MG63 (cell line): ENCODE measurements at places on chromosomes 11 and 22. TPM values are rescaled to one million over a fixed set of nuclear protein-coding genes. Genes with fewer than 3 reads are reported as not detected.

GRCh38 chr11:85766721-85767161, 44.2 kb downstream of the SYTL2 start:
- DNase-seq: no peak

- DNase-seq: peak; percentile 73
Measured at GRCh38 chr11:86551288-86552092, 120.9 kb downstream of the ME3 start.

DNA sequence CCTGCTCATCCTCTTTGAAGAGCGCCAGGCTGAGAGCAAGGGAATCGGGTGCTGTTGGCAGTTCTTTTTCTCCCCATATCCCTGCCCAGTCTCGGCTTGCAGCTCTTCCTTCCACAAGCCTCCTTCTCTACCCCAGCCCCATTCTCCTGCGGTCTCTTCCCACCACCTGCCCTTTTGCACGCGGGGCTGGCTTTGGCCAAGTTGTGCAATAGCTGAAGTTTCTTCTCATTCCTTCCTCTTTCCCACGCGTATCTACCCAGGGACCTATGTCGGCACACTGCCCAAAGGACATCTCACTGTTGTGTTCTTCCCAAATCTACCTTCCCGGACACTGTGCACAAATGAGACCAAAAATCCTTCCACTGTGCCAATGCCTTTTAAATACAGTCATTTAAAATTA, 22.3 kb upstream of the HTR3A start:
- no peak for DNase-seq

DNA sequence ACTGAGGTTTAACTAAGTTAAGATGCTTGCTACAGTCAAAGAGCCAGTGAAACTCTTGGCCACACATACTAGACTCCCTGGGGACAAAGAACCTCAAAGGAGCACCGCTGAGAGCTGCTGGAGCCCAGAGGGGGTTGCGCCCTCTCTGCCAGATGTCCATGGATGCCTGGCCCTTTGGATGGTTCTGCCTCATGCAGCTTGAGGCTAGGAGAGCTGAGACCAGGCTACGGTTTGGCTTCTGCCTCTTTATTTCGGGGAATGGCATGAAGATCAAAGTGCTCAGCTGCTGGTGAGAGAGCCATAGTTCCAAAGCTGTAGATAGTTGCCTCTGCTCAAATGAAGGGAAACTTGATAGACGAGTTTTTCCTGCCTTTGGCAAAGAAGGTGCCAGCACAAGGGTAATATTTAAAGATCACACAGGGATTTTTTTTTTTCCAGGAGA, 43.0 kb downstream of the RASSF10 start:
- DNase-seq: no peak

DNA sequence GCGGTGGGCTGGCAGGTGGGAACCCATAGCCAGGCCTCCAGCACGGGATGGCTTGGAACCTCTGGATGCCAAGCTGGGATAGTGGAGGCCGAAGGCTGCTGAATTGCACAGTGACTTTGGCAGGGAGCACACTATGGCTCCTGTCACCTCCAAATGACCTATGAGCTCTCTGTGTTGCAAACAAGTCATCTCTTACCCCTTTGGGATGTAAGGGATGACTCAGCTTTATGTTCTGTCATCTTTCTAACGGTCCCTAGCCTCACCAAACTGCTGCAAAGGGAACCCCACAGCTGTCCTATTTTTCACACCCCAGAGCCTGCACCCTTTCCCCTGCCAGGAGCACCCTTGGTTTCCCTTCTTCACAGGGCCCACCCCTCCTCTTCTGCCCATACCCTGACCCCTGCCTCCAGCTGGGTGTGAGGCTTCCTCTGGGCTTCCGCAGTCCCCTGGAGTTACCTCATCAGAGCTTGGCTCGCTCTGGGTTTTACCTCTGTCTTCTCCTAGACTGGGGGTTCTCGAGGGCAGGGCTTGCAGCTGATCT, 2.7 kb upstream of the SCUBE1 start:
- DNase-seq: no peak

DNA sequence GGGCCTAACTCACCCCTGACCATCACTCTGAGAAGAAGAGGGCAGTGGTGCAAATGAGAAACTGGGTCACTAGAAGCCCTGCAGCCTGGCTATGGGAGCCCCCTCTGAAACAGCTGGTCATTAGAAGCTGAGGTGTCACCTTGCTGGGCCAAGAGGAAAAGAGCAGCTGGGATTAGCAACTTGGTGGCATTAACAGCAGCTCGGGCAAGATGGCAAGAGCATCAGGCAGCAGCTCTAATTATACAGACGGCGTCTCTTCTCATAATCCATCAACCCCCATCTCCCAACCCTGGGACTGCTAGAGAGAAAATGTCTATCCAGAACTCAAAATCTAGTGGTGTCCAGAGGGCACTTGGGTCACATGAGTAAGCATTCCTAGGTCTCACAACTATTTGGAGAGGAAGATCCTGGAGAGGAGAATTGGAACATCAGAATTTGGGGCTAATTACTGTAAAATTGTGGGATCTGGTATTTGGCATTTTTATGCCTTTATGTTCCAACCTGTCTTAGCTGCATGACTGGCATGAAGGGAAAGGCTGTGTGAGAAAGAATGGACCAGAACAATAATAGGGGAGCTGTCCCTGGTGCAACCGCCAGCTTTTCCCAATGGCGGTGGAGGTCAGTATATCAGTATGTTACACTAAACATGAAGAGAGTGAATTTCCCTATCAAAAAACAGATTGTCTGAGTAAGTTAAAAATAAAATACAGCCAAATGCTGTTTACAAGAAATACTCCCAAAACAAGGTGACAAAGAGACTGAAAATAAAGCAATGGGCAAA, 7.6 kb upstream of the LMO1 start:
- DNase-seq: no peak

- DNase-seq: peak; percentile 55
Measured at GRCh38 chr11:124643605-124644425, 21.2 kb downstream of the TBRG1 start.

- DNase-seq: no peak
Measured at GRCh38 chr11:101292661-101293240, 163.1 kb upstream of the PGR start.

GRCh38 chr22:41870786-41871185, 37.9 kb downstream of the SREBF2 start:
- DNase-seq: no peak

DNA sequence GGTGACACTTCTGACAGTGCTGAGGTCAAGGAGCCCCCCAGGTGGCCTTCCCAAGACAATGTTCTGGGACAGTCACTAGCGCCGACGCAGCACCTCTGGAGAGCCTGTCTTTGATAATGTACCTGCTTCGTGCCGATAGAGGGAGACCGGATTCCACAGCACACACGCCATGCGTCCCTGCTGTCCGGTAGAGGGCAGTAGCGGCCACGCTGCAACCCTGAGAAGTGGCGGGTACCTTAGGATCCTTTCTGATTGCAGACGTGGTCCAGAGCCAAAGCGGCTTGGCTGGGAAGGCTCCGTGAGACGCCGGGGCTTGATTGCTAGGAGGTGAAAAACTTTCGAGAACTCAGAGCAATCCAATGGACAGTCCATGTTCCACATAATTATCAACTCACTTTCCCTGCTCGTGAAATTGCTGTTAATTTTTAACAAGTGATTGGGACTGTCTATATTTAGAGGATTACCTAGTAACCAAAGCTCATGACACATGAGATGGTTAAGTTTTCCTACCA, 11.4 kb upstream of the BARX2 start:
- DNase-seq: peak; percentile 79

DNA sequence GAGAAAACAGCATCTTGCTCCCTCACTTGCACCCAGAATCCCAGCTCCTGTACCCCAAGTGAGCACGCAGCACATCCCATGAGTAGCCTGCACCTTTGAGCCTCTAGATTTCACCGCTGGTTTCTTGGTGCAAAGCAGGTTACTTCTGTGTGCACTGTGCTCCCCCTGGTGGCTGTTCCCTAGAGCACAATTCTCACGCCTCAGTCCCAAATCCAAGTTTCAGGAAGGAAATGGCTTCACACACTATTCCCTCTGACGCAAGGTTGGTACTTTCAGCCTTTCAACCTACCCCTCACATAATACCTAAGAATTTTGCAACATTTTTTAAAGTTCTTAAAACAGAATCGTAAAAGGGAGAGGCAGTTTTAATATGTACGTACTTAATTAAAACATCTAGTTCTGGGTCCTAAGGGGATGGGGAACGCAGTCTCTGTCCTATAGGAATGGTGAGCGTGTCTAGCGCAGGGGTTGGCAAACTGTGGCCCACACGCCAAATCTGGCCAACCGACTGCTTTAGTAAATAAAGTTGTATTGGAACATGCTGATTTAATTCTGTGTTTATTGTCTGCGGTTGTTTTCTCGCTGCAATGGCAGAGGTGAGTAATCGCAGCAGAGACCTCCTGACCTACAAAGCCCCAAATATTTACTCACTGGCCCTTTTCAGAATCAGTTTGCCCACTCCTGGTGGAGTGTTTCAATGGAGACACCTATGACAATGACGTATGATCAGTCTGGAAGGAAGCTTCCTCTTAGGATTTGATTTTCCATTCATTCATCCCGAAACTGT, 27.5 kb downstream of the DHCR7 start:
- peak; percentile 27 for DNase-seq

DNA sequence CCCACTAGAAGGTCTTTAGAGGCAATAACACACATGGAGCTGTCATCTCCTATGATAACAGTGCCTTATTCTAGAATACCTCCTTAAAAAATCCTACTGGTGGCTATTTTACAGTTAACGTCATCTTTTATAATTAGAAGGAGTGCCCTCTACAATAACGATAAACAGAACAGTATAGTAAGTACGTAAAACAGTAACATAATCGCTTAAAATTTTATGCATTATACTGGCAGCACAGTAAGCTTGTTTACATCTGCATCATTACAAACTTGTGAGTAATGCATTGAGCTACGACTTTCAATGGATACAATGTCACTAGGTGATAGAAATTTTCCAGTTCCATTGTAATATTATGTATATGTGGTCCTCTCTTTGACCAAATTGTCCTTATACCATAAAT, 24.3 kb upstream of the OR8D2 start:
- DNase-seq: no peak

DNA sequence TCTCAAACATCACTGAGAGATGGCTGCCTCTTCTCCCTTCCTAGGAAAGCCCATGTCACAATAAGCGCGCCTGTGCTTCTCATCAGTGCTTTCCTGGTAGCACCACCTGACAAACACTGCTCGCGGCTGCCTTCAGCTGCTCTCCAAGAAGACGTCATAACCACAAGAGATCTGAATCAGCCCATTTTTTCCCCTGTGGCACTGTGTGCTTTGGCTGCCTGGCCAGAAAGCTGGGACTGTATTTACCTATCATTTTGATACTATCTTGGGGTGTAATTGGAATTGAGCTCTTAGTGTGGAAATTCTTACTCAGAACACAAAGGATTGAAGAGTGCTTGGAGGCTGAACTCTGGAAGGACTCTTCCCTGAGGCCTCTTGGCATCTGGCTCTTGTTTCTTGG, 50.3 kb upstream of the EHF start:
- peak; percentile 48 for DNase-seq

DNA sequence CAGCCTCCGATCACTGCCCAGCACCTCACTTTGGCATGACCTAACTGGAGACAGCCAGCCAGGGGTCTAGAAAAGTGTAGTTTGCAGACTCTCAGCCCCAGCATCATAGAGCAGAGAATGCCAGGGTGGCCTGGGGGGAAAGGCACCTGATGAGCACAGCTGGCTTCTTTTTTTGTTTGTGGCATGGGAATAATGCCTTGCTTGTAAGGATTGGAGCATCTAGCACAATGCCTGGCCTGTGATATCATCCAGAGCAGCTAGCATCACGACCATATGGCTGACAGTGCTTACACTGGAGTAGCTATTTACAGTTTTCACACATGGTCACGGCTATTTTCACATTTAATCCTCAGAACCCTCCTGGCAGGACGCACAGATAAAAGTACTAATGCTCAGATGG, 594.8 kb upstream of the B3GAT1 start:
- DNase-seq: no peak

GRCh38 chr11:2655016-2655719, 44.6 kb downstream of the KCNQ1OT1 start:
- no peak for DNase-seq

DNA sequence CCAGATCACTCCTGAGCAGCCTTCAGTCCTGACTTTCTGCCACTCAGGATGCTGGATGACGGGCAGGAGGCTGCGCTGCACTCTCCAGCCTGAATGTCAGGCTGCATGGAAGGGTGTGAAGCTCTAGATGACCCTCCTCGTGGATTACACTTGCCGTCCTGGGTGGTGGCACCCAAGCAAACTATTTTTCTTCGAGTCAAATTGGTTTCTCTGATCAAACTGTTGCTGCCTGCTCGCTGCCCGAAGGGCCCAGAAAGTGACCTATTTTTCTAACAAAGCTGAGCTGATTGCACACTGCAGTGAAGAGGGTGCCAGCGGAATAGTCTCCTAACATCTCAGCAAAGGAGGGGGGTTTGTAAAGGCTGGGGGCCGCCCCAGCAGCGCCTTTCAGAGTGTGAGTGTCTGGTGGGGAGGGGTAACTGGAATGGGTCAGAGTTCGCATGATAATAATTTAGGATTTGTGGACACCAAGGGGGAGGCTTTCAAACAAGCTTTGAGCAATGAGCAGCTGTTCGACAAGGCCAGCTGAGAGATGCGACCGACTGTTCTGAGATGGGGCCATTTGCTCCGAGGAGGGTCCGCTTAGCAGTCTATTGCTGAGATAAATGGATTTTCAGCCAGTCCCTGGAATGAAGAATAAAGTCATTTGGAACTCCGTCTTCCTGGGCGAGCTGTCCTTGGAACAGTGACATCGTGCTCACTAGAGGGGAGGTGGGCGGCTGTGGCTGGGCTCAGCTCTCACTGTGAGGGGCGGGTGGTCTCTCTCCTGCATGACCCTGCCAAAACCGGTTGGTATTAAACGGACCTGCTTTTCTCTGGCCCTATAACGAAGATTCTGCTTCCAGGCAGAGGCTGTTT, 537.6 kb downstream of the BRD1 start:
- no peak for DNase-seq

GRCh38 chr11:12377824-12378593, 638 bp downstream of the PARVA start:
- DNase-seq: peak; percentile 94

- DNase-seq: peak; percentile 68
Measured at GRCh38 chr22:39522567-39523300, 2.4 kb downstream of the ATF4 start.

- DNase-seq: peak; percentile 72
Measured at GRCh38 chr11:69670158-69670845, 4.9 kb downstream of the LTO1 start.

- DNase-seq: peak; percentile 77
Measured at GRCh38 chr11:74288161-74288560, 23.3 kb downstream of the P4HA3 start.

GRCh38 chr11:129894278-129895125, 876 bp downstream of the NFRKB start:
- no peak for DNase-seq

The C11orf42 gene
- total RNA-seq: not detected in 2 replicates

The TTC12 gene
- 7.3 and 7.4 TPM in 2 replicates for total RNA-seq

The XKR3 gene
- total RNA-seq: not detected in 2 replicates

The FADS1 gene
- total RNA-seq: 25.4 and 28.3 TPM in 2 replicates

The CHCHD10 gene
- total RNA-seq: 0.26 TPM in 1 of 2 replicates, not detected in the other

The PRSS23 gene
- total RNA-seq: 19.9 and 37.4 TPM in 2 replicates

The OR8G1 gene
- total RNA-seq: not detected in 2 replicates
